ENCODE measurements at places on chromosomes 11 and 22.
A peak's percentile ranks its signal among the peaks of the same experiment; 100 is the strongest.

DNA sequence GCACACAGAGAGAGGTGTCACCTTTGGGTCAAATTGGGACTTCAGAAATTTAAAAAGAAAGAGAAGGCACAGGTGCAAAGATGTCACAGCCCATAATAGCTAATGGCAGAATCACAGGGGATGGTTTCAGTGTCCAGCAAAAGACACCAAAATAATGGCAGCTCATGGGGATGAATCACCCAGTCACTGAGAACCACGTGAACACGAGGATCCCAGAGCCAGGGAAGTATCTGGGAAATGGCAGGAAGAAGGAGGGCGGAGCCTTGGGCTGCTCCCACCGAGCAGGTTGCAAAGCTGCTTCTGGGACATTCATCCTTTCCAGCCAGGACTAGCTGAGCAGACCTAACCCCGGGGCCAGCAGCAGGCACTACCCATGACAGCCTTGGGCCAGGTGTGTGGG lies 45.6 kb downstream of the TRMU start:
- peak; percentile 44 for DNase-seq

- DNase-seq: peak; percentile 45
Observed at GRCh38 chr22:25853078-25853477, 111.1 kb downstream of the MYO18B start.

DNA sequence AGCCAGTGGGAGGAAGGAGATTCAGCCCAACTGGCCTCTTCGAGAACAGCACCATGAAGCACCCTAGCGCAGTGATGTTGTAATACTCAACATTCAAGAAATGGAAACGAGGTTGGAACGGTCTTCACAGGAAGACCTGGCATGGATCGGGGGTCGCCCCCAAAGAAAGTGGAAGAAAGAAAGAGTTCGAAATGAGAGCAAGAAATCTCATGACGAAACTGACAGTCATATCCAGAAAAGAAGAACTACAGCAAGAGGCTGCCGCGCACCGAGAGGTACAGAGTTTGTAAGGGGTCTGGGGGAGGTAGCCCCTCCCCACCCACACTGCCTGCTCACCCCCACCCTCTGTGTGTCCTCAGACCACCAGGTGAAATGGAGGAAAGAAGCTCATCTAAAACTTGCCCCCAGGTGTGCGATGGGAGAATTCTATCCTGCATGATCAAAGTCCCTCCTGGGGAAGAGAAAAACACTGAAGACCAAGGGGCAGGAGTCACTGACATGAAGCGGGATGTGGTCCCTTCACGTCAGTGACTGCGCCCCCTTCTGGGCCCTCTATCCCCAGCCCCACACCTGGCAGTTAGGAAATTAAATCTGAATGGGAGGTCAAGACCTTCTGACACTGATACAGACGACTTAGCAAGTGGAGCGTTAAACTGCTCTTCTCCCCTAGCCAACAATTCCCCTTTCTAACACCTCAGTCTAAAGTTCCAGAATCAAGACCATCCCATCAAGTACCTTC lies 52.9 kb upstream of the SPATA19 start:
- DNase-seq: no peak

DNA sequence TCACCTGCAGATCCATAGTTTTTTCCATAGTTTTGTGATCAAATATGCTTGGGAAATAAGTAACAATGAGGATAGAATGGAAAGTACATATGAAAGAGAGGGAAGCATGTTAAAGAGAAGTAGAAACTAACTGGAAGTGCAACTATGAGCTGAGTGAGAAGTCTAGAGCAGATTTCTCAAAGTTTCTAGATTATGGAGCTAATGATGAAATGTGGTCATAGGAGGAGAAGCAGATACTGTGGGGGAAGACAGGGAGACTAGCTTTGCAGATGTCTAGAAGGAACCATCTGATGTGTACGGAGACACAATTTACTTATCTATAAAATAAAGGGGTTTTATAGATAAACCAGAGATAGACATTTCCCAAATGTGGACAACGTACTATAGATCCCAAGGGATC lies 37.1 kb downstream of the RELT start:
- DNase-seq: no peak

GRCh38 chr11:14577292-14577691 lies 57.1 kb upstream of the PSMA1 start:
- no peak for DNase-seq

DNA sequence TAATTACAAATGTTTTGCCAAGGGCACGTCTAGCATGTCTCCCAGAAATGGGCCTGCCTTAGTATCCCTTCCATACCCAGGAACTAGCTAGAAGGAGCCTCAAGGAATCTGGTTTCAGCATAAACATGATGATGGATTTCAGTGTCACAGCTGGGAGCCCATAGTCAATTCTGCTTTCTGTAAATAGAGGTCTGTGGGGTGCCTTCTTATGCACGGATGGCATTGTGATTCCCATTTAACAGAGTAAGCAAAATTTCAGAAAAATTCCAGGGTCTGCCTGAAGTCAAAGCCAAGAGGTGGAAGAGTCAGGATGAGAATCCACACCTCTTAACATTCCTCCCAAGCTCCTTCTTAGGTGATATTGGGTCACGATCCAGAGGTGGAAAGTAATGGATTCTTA lies 12.1 kb downstream of the DUSP18 start:
- no peak for DNase-seq

DNA sequence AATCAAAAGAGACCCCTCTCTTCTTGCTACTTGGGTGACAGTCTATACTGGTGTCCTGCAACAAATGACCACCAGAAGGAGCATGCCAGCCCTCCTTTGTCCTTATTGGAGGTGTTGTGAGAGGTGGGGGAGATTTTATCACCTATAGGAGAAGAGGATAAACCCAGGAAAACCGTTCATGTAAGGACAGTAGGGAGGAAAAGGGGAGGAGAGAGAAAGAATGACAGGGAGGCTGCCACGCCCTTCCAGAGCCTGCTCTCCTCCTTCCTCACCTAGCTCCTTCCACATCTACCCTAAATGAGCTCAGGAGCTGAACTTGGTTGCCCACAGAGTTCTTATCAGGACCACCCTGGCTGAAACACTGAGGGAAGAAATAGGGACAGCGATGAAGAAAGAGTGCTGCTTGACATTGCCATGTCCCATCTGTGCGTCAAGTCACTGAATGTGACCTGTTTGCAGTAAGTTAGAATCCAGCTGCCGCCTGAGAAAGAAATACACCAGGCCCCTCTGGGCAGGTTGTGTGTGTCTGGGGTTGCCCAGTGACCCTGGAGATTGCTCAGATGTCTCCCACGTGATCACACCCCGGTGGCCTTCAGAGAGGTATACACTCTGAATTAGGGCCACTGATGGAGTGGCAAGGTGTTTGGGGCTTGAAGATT lies 40.4 kb upstream of the ETS1 start:
- no peak for DNase-seq

GRCh38 chr11:125874556-125875124 lies 12.8 kb upstream of the HYLS1 start:
- DNase-seq: peak; percentile 83

- DNase-seq: no peak
Observed at GRCh38 chr11:84794663-84795443, 832.3 kb downstream of the DLG2 start.

GRCh38 chr11:2689651-2690575 lies 9.9 kb downstream of the KCNQ1OT1 start:
- no peak for DNase-seq

GRCh38 chr11:58525037-58525614 lies 17.2 kb upstream of the OR5B21 start:
- no peak for DNase-seq

DNA sequence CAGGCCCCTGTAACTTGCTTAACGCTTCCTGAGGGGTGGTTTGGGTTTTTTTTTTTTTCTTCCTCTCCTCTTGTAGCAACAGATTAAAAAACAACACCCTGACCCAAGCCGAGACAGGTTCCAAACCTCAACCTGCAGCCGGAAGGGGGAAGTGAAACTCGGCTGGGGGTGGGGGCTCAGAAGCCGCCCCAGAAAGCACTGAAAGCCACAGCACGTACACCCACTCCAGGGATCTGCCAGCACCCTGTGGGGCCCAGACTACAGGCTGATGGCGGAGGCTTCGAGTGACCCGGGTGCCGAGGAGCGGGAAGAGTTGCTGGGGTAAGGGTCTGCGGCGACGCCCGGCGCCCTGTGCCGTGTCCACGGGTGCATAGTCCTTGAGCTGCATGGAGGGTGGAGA lies at the start of gene LSP1:
Gene LSP1, plus strand, starts transcription at position 208 of the 400 bp plus-strand sequence. Its CDS starts 61 bp downstream, at position 269.
- no peak for DNase-seq

DNA sequence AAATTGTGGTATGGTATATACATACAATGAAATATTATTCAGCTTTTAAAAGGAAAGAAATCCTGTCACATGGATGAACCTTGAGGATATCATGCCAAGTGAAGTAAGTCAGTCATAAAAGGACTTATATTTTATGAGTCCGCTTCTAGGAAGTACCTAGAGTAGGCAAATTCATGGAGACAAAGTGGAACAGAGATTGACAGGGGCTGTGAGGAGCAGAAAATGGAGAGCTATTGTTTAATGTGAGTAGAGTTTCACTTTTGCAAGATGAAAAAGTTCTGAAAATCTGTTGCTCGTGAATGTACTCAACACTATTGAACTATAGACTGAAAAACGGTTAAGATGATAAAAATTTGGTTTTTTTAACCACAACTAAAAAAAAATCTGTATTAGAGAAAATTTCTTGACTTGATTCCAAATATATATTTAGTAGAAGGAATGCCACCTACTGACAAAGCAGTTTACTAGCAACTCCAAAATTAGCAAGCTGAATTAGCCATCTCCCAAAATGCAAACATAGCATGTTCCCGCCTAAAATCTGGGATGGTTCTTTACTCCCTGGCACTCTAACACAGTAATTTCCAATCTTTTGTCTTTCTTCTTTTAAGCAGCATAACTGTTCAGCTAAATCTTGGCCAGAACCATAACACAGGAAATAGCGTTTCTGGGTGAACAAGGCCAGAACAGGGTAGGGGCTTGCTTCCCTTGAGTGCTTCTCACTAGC lies 1.5 kb downstream of the UFD1 start:
- peak; percentile 68 for DNase-seq

DNA sequence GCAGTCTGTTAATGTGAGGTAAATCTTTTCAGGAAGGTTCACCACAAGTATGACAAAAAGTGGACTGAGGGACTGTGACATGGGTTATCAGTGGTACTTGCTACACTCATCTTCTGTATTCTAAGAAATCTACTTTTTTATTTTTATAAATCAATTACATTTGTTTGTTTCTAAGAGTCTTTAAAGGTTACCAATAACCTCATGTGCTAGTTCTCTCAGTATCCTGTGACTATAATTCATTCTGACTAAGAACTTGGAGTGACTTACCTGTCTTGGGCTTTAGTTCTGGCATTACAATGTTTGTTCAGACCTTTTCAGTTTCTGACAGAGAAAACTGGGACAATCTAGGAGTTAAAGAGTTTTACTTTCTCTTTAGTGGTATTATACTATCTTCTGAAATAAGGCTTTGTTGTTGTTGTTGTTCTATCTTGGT lies 108.4 kb downstream of the PDE3B start:
- DNase-seq: no peak

- peak; percentile 39 for DNase-seq
Observed at GRCh38 chr22:37401401-37402183, 25.7 kb downstream of the ELFN2 start.

DNA sequence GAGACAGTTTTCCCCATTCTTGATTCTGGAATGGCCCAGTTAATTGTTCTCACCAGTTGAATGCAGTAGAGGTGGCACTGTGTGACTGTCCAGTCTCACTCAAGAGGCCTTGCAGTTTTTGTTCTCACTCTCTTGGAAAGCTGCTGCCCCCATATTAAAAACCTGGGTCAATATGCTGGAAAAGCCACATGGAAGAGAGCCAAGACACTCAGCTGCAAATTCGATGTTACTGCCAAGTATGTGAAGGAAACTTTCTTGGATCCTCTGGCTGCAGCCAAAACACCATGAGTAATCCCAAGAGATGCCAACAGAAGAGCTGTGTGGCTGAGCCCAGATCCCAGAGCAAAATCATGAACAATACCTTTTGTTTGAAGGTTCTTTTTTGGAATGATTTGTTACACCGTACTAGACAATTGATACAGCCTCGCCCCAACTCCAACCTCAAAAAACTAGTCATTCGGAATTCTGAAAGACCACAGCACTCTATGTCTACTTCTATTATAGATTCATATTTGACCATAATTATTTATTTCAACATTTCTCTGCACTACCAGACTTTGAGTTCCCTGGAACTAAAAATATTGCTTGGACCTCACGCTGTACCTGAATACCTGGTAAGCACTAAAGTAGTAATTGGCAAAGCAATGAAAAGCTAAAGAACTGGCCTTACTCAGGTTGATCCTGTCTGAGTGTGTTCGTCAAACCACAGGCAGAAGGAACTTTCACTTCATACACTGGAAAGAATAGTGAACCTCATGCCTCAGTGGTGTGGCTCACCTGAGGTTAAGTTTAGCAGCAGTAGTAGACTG lies 378.8 kb downstream of the ETS1 start:
- peak; percentile 94 for DNase-seq

GRCh38 chr11:69369210-69369825 lies 75.4 kb downstream of the MYEOV start:
- no peak for DNase-seq

DNA sequence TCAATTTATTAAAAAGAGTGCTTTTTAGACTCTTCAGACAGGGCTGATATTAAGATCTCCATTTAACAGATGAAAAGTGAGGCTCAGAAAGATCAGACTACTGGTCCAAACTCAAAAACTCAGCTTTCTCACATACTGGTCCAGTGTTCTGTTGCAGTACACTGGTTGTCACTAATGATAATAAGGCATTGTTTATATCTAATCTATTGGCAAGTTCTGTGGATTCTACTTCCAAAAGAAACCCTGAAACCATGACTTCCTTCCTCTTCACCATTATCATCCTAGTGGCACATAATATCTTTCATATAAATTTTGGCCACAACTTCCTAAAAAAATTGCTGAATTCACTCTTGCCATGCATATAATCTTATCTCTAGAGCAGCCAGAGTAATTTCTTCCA lies 36.9 kb downstream of the F2 start:
- DNase-seq: no peak

DNA sequence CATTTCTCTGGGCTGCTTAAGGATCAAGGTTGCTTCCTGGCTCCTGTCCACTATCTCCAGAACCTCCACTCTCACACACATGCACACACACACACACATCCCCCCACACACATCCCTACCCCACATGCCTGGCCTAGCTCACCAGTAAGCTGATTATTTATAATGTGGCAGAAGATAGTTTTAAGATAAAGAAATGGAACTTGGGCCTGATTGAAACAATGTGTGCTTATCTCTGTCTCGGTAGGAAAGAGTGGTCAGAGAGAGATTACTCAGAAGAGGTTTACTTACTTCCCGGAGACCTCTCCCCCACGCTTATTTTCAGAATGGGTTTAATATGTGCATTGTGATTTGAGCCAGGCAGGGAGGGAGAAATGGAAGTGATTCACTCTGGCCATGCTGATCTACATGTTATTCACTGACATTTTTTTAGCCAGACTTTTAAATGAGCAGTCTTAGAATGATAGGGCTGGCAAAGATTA lies 422.4 kb downstream of the TENM4 start:
- DNase-seq: peak; percentile 80

GRCh38 chr11:1302041-1302460 lies 7.4 kb downstream of the TOLLIP start:
- DNase-seq: no peak

DNA sequence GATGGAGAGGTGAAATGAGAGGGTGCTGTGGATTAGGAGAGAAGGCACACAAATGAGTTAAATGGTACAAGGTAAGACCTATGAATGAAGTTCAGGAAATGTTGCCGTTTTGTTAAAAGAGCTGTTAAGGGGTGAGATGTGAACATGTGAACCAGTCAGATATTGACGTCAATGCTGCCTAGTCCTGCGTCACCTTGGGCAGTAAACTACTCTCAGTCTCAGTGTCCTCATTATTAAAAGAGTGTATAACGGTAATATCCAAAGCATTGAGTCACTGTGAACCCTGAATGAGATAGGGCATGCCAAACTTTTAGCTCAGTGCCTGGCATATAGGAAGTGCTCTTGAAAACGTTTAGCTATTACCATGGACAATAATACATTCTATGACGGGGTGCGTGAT lies 32.4 kb upstream of the SORL1-AS1 start:
- no peak for DNase-seq

All from GM23248 (cell line).